Stimulated activated CD4-positive, alpha-beta T cell treated with anti-CD3 and anti-CD28 coated beads, Interleukin-1b, Interleukin-23, amount 100 ng/mL, for 24 hours (primary cell): ENCODE measurements at places on chromosomes 6 and 20.

GRCh38 chr6:136587527-136587926, 37.3 kb upstream of the MAP7 start:
- DNase-seq, result no peak

- no peak for DNase-seq
Measured at GRCh38 chr6:168367285-168367751, 47.7 kb upstream of the DACT2 start.

DNA sequence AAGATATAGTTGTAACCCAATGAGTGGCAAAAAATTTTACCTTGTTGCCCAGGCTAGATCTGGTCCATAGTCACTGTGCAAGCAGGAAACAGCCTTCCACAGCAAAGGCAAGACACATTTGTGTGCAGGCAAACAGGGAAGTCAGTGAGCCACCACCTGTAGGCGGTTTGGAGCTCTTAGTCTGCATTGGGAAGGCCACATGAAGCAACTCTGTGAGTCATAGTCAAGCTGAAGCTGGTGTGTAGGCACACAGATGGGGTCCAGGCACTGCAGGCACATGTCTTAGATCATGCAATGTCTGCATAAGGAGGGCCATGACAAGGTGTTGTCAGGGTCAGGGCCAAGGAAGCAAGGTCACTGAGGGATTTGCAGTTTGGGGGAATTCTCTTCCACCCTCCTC, 543.2 kb upstream of the EPHA7 start:
- no peak for DNase-seq

- no peak for DNase-seq
Measured at GRCh38 chr6:48893048-48893447, 570.0 kb downstream of the MMUT start.

- no peak for DNase-seq
Measured at GRCh38 chr6:11828262-11828870, 49.8 kb upstream of the ADTRP start.

- no peak for DNase-seq
Measured at GRCh38 chr6:132252113-132252512, 149.2 kb downstream of the MOXD1 start.

- no peak for DNase-seq
Measured at GRCh38 chr6:3421791-3422434, 34.9 kb downstream of the SLC22A23 start.

DNA sequence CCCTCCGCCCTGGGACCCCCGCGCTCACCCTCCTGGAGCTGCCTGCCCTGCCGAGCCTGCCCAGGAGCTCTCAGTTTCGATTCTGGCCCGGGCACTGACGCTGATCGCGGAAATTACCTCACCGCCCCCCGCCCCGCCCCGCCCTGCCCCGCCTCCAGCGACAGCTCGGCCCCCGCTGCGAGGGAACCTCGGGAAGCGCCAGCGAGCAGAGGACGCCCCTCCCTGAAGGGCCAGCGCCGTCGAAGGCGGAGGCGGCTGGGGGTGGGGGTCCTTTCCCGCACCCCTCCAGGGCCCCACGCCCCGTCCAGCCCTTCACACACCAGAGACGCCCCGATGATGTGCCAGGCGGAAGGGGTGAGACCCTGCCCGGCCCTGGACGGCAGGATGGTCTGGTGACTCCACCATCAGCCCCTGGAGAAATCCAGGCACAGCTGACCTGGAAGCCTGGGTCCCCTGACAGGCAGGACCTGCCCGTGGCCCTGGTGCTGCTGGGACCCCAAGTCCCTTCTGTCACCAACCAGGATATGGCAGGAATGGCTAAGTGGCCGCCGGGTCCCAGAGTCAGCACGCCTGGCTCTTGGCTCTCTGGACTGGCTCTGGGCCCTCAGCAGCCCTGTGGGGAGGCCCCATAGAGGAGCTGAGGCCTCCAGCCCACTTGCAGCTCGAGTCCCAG, at the start of gene HELZ2:
Gene HELZ2 (minus strand): TSS at position 84 of the 673 bp plus-strand sequence. CDS start 1,854 bp downstream, outside the sequence.
- DNase-seq, result peak; percentile 27

GRCh38 chr6:150177259-150177951, 34.6 kb downstream of the PPP1R14C start:
- no peak for DNase-seq

DNA sequence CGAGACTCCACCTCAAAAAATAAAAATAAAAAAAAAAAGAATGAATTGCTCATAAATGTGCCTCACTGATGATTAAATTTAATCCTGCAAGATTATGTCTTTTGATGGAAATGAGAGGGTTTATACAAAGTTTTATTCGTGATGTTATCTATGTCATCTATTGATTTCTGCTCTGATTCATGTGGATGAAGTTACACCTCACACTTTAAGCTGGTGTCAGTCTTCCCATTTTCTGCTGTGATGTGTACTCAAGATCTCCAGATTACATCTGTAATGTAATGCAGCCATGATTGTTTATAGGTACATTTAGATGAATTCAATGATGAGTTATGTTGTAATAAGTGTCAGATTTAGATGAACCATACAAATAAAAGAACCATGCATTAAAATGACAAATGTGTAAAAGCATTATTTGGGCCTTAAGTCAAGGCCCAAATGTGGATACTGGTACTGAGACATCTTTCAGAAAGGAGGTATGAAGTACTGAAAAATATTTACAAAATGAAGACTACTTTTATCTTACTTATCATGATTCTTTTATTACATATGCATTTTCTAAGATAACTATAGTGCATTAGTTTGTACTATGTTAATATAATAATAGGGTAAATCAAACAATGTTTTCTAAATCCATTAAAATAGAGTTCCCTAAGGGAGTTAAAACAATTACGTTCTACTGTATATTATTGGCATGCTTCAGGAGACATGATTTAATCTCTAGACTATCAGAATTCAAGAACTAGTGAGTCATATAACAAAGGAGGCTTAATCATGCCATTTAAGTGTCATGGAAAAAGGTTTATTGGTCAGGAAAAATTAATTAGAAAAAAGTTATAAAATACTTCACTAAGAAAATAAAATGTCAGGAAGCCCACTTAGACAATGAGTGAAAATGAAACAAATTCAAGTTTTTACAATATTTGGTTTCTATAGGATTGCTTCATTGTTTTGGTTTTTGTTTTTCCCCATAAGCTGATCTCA, 34.5 kb downstream of the HCRTR2 start:
- DNase-seq, result no peak

DNA sequence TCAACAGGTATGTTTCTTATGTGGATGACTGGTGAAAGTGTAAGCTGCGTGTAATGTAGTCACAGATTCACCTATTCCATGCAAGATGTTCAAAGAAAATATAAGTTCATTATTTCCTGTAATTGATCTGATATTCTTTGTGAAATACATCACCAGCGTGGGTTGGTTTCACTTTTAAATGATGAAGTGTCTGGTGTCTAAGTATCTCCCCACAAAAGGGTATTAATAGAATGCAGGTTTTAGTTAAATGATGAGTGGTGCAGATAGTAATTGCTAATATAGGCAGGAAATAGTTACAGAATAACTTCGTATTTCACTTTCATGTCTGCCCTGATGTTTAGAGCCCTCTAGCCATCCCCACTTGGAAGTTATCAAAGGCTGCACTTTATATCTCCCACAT, 22.2 kb downstream of the PGBD1 start:
- no peak for DNase-seq

GRCh38 chr6:14664621-14665315, 547.2 kb downstream of the CD83 start:
- no peak for DNase-seq

- no peak for DNase-seq
Measured at GRCh38 chr6:10759312-10759839, 11.8 kb downstream of the TMEM14B start.

- no peak for DNase-seq
Measured at GRCh38 chr6:30615958-30616810, 859 bp downstream of the PPP1R10 start.

- DNase-seq, result no peak
Measured at GRCh38 chr20:49768204-49769047, 44.2 kb upstream of the SLC9A8 start.

- no peak for DNase-seq
Measured at GRCh38 chr6:90484903-90485302, 102.0 kb downstream of the MAP3K7 start.

DNA sequence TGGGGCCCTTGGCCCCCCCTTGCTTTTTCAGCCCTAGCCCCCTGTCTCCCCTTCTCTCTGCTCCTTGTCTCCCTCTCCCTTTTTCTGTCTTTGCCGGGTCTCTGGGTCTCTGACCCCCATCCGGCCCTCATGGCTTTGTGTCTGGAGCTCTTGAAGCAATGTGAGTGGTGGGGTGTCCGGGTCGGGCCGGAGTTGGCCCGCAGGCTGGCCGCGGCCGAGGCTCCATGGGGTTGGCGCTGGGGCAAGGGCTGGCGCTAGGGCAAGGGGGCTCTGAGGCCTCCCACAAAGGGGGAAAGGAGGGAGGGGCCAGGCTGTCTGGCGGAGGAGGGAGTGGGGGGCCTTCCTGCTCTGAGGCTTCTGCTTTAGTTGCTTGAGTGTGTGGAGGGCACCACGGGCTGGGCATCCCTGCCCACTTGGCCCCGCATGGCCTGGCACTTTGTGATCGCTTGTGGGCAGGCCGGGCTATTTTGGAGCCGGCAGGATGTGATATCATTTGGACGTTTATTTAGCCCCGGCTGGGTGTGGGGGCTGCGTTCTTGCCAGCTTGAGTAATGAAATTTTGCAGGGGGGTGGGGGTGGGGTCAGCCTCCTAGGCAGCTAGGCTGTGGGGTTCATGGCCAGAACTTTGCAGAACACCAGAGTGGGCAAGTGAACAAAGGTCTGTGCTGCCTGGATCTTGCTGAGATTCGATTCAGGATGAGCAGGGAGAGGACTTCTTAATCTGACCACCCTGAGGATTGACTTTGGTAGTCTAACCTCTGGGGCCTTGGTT, 78.7 kb upstream of the MYL9 start:
- DNase-seq, result no peak

DNA sequence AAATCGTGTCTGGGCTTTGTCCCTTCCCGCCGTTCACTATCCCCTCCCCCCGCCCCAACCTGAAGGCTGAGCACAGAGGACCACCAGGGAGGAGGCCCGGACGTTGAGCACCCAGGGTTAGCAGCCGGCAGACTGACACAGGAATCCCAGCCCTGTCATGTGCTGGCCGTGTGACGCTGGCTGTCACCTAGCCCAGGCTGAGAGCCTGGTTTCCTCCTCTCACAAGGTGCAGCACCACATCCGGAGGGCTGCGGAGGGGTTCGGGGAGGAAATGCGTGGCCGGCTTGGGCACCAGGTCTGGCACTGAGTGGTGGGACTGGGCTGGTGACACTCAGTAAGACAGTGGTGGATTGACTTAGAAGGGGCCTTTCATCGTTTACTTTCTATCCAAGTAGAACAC, 4.6 kb upstream of the LSM14B start:
- no peak for DNase-seq

DNA sequence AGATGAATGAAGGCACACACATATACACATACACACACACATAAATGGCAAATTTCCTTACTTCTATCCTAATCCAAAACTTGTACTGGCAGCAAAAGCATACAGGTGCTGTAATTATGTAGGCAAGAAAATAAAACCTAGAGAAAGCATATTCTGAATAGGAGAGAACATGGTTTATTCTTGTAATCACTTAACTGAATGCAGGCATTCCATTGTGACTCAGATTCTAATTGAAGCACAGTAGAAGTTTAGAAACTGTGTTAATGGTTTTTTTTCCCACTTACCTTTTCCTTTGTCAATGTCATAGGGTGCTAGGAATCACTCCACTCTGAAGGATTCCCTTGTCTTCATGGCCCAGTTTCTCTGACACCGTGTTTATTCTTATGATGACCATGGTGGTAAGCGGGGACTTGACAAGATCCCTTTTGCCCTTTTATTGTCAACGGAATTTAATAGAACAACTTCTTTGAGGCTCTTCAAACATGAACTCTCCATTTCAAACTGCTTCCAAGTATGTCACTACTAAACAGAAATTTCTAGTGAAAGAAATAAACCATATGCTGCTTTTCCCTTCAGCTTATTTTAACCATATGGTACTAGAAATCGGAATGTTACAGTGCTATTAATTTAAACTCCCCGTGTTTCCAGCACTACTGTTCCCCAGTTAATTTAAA, 164.2 kb downstream of the OGFRL1 start:
- no peak for DNase-seq

DNA sequence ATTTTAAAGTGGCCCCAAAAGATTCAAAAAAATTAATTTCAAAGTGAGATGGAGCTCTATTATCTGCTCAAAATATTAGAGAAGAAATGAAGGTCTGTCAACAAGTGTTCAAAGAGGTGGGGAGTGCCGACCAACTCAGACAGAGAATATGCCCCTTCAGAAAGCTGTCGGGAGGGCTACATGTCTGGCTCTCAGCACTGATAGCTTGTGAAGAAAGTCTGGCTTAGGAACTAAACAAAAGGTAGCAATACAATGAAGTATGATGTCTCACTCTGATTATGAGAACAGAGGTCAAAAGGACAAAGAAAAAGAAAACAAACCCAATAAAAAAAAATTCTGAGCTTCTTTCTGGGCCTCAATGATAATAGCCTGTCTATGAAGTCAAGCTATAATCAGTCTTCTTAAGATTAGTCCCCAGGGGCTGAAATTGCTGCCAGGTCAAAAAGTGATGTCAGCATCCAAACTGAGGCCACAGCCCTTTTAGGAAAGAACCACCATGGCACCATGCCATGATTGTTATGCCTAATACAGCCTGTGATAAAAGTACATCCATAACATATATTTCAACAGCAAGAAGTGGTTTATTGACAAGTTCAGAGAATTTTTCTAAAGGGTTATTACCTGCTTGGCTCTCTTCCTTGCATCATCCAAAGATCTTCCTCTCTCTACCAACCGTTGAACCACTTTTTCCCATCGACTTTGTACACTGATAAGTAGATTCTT, 150.9 kb downstream of the DST start:
- DNase-seq, result no peak

DNA sequence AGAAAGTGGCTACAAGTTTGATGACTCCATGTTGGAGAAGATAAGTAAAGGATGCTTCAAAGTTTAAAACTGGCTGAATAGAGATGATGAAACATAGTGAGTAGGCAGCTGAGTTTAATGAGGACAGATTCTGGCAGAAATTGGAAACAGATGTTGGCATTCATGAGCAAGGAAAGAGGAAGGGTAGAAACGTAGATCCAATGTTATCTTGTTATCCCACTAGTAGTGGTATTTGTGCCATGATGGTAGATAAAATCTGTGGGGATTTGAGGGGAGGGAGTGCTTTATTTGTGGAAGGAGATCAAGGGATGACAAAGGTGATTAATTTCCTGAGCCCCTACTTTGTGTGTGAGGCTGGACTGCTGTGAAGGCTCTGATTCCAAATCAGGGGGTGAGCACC, 69.5 kb downstream of the MRAP2 start:
- no peak for DNase-seq

DNA sequence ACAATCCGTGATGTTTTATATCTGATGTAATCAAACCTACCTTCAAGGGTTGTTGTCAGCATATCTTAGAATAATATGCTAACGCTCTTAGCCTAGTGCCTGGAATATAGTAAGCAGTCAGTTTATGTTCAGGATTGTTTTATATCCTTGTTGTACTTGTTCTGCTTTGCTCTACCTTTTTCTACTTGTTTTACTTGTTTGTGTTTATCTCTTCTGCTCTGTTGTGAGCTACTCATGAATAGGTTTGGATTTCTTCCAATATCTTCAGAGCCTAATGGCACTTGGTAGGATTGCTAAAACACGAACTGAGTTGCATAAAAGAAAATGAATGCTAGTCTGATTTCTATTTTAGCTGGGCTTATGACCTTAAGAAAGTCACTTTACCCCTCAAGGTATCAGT, 40.1 kb downstream of the DNAH8 start:
- no peak for DNase-seq

GRCh38 chr20:23125159-23125558, 39.0 kb upstream of the CD93 start:
- DNase-seq, result no peak
